ENCODE measurements at places on chromosomes 4 and X. TPM values are rescaled to one million over a fixed set of nuclear protein-coding genes. Genes with fewer than 3 reads are reported as not detected.

TSPAN7 gene
- total RNA-seq = 0.39 TPM

ADH7 gene
- not detected for total RNA-seq

CNGA1 gene
- total RNA-seq = 4.5 TPM

NIPAL1 gene
- total RNA-seq = 2.0 TPM

SULT1B1 gene
- 1.5 TPM for total RNA-seq

NSG1 gene
- 0.72 TPM for total RNA-seq

ATP1B4 gene
- total RNA-seq = not detected

MAGEB1 gene
- total RNA-seq = not detected

PPP1R2C gene
- total RNA-seq = not detected

PWWP3B gene
- 0.13 TPM for total RNA-seq

CFP gene
- 0.07 TPM for total RNA-seq

LUZP4 gene
- not detected for total RNA-seq

HPSE gene
- 0.13 TPM for total RNA-seq

SLC9A7 gene
- 119 TPM for total RNA-seq

PCDH7 gene
- total RNA-seq = 61.1 TPM

TEX11 gene
- total RNA-seq = not detected

SLAIN2 gene
- total RNA-seq = 28.4 TPM

CXXC4 gene
- total RNA-seq = not detected

COL4A6 gene
- 62.2 TPM for total RNA-seq

USP53 gene
- total RNA-seq = 59.0 TPM

SSX1 gene
- total RNA-seq = not detected

GYPE gene
- total RNA-seq = 2.1 TPM

RHOXF1 gene
- not detected for total RNA-seq

TLL1 gene
- total RNA-seq = 0.10 TPM

ALAS2 gene
- total RNA-seq = not detected

PABPC1L2A gene
- total RNA-seq = not detected

UGT2B11 gene
- total RNA-seq = not detected

RBM41 gene
- total RNA-seq = 11.9 TPM

ARHGAP24 gene
- total RNA-seq = 36.0 TPM

WDR17 gene
- total RNA-seq = 0.76 TPM
